ENCODE measurements at places on chromosomes 4 and X.

- no peak for DNase-seq
Measured at GRCh38 chrX:70998411-70999027, 67.6 kb upstream of the SLC7A3 start.

DNA sequence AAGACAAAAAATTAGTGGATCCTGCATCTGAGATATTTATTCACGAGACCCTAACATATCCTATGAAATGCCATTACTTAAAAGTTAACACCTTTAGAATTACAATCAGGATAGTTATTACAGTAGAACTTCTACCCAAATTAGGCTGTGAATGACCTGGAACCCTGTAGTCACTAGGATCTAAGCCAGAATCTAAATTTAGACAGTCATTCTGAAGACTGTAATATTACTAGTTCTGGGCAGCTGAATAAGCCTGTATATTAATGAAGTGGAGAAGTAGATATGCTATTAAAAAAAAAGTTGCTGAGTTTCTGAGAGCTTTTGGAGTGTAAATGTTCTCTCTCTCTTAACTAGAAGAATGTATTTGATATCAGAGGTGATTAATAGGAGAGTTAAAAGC, 67.0 kb downstream of the FAM13A start:
- no peak for DNase-seq

DNA sequence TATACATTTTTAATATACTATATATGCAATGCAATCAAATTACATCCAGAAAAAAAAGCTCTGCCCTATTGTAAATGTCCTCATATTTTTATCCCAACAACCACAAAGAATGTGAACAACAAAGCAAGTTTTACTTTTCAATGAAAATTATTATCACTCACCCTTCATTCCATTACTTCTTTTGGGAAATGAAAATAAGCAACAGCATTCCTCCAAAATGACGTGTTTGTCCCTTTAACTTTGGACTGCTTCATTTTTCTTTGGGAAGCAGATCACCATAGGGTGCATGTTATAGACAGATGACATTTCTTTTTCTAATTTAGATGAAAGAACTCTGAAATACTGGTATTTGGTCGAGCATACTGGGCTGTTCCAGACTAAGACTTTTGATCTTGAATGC, 667.1 kb upstream of the BOD1L1 start:
- DNase-seq: no peak

GRCh38 chr4:169096221-169096620, 86.2 kb upstream of the CBR4 start:
- no peak for DNase-seq

DNA sequence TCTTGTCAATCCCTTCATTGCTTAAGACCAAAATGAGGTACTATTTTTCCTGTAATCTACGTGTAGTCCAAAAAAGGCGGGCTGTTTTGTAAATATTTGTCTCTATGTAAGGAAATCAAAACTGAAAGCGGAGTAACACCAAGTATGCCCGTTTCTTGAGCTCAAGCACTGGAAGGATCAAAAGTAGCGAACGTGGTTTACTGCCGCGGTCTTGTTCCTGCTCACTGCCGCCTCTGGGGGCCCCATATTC, 71.5 kb downstream of the AFF1 start:
- DNase-seq: no peak

GRCh38 chrX:11768039-11768438, 10.0 kb downstream of the MSL3 start:
- DNase-seq: no peak

DNA sequence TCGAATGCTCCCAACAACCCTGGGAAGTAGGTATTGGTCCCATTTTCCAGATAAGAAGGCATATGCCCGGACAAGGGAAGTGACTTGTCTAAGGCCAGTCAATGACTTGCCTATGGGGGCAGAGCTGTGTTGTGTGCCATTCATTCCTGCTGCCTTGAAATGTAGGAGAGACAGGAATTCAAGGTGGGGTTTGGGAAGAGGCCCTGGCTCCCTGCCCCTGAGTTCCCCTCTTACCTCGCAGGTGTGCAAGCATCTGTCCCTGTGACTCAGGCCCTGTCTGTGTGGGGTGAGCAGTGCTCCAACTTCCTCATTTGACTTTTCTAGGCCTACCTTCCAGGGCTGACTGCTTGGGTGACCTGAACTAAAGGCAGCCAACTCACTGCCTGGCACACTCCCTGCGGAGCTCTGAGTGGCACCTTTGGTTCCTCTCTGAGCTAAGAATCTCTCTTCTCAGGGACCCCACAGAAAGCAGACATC, 5.1 kb downstream of the EFNB1 start:
- no peak for DNase-seq

GRCh38 chrX:71619193-71619592, 882 bp upstream of the CXCR3 start:
- no peak for DNase-seq

GRCh38 chrX:3450881-3451570, 104.6 kb upstream of the MXRA5 start:
- DNase-seq: no peak

GRCh38 chrX:42748067-42748850, 29.7 kb downstream of the PPP1R2C start:
- DNase-seq: no peak

- no peak for DNase-seq
Measured at GRCh38 chr4:54073271-54073880, 9.0 kb upstream of the CHIC2 start.

DNA sequence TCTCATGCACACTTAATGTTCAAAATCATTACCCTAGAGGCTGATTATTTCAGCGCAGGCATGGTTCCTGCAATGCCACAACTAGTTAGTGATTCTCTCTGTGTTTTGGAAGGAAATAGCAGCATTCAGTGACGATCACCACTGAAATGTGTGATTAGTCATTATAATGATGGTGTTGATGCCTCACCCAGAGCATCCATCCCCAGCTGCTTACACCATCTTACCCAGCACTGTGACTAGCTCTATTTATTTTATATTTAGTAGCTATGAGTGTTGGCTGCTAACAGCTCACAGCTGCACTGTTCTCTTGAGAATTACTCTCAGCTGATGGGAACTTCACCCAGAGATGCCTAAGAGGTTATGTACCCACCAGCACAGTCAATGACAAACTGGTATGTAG, 60.5 kb upstream of the TSPAN7 start:
- no peak for DNase-seq

GRCh38 chr4:102901804-102902203, 33.0 kb downstream of the CISD2 start:
- no peak for DNase-seq

DNA sequence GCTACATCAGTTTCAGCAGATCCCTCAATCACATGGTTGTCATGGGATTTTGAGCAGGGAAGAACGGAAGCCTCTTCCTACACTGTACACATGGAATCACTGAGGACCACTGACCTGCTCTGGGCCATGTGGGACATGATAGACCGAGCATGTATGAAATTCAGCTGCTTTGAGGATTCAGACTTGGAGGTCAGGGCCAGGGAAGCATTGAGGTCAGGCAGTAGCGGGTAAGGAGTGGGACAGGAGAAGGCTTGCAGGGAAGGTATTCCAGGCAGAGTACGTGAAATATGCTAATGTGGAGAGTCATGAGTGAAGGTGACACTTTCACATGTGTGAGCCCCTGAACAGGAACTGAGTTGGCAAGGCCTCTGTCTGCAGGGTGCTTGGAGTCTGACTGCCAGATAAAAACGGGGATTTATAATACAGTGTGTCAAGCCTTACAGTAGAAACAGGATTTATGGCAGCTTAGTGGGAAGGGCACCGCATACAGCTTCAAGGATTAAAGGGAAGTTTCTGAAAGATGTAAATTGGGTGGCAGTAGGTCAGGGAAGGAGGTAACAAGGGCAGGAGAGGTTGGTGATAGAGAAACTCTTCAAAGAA, 111.7 kb downstream of the STK32B start:
- DNase-seq: no peak

DNA sequence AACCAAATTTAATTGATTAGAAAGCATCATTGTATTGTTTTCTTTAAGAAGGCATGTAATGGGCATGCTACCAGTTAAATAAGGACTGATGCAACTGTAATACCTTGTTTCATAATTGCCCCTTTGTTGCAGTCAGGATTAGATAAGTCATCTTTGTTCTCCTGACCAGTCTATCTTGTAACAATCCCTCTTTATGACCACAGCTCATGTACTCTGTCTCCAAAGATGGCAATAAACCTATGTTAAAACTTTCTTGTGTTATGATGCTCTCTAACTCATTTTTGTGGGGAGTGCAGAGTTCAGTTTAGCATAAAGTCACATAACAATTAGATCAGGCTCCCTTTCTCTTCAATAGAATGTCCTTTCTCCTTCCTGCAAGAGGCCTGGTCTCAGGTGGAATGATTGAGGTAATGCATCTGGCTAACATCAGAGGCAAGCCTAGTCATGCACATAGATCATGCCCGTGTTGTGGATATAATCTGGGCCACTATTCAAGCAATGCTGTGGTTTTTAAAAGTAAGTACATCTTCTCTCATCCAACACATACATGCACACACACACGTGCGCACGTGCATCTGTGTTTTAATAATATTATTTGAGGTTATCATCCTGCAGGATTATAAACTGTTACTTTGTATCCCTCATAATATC, 45.6 kb downstream of the TMEM154 start:
- no peak for DNase-seq

DNA sequence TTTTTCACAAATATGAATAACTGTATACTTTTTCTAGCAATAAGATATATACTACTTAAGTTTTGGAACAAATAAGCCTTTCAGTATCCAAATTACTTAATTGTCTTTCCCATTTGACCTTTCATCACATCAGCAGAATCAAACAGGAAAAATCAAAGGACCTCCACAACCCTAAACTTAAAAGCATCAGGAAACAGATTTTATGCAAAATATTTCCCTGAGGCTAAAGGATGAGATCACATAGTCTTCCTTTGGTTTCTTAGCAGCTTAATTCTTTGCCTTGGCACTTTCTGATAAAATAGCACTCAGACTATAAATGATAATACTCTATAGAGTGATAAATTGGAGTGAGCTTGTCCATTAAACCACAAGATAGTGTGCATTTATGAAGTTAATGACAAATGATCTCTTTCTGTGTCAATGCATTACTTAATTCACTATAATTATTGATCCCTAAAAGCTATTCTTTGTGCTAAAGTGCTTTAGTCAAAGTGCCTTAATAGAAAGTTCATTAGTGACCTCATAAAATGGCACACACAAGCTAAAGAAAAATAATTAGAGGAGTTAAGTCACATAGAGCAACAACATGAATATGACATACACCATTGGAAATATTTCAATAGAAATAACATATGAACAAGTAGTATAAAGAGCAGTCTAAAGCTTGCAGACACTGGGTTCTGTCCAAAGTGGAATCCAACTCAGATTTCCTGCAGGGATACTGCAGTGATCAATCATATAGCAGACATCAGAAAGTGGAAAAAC, 15.7 kb upstream of the NDST3 start:
- no peak for DNase-seq

GRCh38 chrX:109939498-109939897, 63.4 kb upstream of the TMEM164 start:
- no peak for DNase-seq

- no peak for DNase-seq
Measured at GRCh38 chrX:135543924-135544323, 23.5 kb downstream of the INTS6L start.

GRCh38 chr4:76738086-76738931, 159.6 kb downstream of the SOWAHB start:
- DNase-seq: no peak

- DNase-seq: no peak
Measured at GRCh38 chr4:84623661-84624060, 40.7 kb downstream of the CDS1 start.

GRCh38 chr4:93764639-93765246, 63.8 kb upstream of the ATOH1 start:
- no peak for DNase-seq

DNA sequence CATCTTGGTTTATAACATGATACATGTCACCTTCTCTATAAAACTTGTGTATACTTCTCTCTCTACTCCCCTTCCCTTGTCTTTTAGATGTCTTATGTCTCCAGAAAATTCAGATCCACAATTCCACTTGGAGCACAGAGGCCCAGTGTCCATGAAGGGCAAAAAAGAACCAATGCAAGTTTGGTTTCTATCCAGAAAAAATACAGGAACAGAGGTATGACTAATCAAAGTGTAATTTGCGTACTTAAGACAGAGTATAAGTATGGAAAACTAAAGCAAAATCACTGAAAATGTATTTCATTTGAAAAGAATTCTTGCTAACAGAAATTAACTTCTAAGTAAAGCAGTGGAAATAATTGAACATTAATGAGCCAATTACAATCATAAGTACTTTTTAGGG, 46.2 kb downstream of the GUCY1B1 start:
- no peak for DNase-seq

GRCh38 chr4:41024556-41025491, 189.5 kb downstream of the APBB2 start:
- DNase-seq: no peak

DNA sequence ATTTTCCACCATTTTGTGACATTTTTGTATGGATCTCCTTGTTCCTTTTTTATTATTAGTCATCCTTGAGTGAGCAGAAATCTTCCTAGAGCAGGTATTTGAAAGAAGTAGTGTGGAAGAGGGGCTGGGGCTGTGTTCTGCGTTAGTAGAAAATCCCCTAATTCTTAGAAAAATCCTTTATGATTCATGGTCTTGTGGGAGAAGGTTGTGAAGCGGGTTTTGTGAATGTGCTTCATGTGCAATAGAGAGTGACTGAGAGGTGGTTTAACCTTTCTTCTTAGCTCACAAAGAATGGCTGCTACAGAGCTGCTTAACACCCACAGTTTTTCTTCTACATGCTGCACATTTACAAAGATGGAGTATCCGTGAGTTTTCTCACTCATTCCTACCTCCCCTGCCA, 220.5 kb downstream of the IDS start:
- no peak for DNase-seq

DNA sequence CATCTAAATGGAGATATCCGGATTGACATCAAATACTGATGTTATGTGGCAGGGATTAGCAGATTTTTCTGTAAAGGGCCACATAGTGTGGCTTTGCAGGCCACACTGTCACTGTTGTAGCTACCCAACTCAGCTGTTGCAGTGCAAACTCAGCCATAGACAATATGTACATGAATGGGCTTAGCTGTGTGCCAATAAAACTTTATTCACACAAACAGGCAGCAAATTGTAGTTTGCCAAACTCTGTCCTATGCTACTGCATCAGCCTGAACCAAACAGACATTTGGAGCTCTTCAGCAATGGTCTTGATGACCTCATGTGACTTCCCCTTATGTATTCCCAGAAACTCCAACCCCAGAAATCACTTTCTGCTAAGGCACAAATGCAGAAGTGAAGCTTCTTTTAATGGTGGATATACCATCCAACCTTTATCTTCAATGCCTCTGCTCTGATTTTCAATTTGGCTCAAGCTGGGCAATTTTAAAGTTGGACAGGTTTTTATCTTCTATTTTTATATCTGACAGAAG, 18.4 kb upstream of the TRPC5OS start:
- DNase-seq: no peak

- DNase-seq: no peak
Measured at GRCh38 chr4:1061760-1062159, 50.3 kb downstream of the FGFRL1 start.

GRCh38 chr4:4385729-4386295, 1.1 kb upstream of the NSG1 start:
- DNase-seq: no peak

GRCh38 chrX:63754136-63754859, 30.7 kb downstream of the ARHGEF9 start:
- DNase-seq: no peak

GRCh38 chr4:52869656-52870055, 7.5 kb downstream of the RASL11B start:
- no peak for DNase-seq

All from cortex of kidney (tissue), 1 donor.